ENCODE measurements at places on chromosomes 13 and 19.

DNA sequence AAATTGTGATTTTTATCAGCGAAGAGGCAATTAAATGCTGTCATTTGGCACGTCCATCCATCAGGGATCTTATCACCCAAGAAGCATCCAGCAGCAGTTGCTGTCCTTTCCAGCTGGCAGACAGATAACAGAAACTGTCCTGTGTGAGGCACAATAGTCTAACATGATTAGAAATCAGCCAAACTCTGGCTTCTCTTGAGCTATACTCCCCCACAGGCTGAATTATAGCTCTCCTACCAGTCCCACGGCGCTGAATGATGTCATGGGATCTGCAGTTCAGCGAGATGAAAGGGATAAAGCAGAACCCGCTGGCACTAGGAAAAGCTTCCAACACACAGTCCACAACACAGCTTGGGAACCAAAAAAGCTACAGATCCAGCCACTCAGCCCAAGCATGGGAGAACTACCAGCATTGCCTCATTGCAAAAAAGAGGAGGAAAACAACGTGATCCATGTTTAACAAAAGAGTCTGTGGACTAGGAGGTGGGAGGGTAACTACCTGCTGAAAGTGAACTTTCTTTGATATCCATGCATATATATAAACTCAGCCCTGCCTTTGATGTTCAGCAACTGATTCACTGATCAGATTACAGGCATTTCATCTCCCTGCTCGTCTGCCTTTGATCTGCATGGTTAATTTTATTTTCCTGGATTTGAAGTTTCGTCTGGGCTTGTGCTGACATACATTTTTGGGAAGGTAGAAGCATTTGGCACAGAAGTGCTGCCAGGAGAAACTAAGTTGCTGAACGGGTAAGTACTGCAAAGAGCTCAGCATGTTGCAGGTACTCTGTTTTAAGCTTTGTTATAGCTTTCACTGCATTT is at the start of gene TNFRSF19:
Gene TNFRSF19, plus strand, starts transcription at position 314 of the 822 bp plus-strand sequence. CDS start 19,772 bp downstream, outside the sequence.
- DNase-seq, result peak; percentile 72

DNA sequence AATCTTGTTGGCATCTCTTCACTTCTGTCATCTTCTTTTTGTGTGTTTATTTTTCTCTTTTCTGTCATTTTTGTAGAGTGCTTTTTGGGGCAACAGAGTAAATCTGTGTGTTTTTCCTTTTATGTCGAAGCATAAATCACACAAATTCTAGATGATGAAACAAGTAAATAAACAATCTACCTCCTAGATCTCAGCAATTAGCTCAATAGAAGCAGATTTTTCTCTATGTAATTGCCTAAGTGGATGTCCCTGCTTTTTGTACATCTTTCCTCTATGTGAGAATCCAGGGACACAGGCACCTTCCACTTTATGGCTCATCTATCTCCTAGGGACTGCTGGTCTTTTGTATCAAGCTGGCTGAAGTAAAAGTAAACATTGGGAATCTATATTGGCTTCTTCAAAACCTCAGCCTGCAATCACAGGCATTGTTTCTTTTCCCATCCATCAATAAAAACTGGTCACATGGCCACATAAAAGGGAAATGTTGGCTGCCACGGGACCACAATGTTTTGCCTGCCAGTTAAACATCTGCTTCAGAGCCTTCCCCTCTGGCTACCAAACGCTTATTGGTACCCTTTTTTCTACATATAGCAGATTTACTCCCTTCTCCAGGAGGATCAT is 323.8 kb downstream of the LMO7 start:
- DNase-seq, result no peak

- no peak for DNase-seq
Measured at GRCh38 chr19:29145756-29146155, 67.2 kb downstream of the UQCRFS1 start.

DNA sequence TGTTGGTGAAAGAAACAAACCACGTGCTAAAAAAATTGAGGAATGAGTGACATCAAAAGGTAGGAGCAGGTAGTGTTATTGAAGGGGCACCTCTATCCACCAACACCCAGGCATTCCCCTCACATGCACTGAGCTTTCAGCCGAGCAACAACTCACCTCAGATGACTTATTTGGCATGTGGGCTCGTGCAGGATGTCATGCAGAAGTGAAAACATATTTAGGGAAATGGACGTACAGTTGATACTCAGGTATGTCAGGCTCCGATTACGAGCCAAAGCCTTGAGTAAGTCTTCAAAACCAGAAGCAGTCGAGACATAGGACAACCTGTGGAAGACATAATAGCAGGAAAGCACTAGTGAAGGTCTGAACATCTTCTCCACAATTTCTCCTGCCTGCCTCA is 30.4 kb downstream of the NLRP11 start:
- DNase-seq, result no peak

DNA sequence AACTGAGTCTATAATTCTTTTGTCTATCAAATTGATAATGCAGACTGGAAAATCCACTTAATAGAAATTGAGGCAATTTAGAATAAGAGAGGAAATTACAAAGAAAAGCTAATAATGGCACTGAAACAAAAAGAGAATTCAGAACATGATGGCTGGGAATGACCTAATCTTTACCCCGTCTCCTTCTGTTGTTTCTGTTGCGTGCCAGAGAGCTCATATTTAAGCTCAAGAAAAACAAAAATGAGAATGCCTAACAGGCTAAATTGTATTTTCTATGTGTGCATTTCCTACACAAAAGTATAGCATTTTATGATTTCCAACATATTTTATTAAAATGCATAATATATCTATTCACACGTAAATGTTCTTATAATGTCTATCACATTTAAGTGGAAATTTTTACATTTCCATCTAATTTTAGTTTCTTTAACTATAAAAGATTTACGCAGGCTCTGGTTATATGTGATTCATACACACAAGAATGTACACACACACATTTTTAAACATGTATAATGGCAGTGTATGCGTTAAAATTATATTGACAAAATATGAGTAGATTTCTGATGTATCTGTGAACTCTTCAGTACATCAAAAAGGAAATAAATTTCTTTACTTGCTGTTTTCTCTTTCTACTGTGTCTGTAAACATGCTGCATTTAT is 432.3 kb downstream of the SLITRK6 start:
- no peak for DNase-seq

DNA sequence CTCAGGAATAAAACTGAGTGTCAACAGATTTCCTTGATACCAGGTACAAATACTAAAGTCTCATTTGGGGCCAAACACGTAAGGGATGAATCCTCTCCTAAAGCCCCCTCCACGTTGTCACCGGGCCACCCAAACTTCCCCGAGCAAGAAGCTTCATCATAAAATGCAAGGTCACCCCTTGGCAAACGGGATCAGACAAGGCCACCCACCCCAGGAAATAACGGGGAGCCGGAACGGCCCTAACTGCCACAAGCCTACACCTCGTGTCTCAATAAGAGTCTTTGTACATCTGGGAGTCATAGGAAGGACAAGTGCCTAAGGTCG is 717 bp downstream of the EEF2 start:
- no peak for DNase-seq

DNA sequence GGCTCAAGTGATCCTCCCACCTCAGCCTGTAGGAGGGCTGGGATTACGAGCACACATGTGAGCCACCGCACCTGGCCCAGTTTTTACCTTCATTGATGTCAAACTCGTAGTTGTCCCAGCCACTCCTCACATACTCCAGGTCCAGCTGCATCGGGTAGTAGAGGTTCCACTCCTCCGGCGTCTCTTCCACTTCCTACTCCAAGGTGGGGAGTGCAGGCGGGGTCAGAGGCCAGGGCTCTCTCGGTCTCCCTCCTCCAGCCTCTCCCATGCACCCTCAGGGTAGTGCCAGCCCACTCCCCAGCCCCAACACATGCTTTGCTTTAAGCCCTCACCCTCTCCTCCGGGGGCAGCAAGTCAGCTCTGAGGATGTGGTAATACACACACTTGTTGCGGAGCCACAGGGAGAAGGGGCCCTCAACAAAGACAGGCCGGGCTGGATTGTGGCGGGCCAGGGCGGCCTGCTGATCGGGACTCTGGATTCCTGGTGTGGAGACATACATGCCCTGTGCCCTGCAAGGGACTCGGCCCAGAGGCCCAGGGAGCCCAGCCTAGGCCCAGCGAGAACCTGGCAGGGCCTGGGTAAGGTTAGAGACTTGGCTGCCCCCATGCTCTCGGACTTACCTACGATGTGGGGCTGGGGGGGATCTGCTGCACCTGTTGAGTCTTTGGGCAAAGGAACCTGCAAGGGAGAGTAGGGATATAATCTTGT is 1.9 kb upstream of the ZNF653 start:
- DNase-seq, result no peak

GRCh38 chr19:3512562-3513228 is 6.6 kb downstream of the FZR1 start:
- no peak for DNase-seq

DNA sequence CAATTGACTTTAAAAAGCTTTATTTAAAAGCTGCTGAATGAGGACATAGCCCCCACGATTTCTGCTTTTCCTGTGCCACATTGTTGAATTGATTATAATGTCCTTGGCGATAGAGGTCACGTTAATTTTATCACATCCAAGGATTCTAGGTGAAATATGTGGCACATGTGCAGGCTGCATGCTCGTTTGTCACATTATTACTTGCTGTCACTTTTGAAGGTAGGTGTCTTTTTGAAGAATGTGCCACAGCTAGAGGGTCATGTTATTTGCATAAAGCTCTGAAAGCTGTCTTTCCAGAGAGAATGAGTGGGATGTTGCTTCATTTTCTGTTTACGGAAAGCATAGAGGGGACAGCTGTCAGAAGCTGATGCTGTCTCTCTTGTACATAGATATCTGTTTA is 927.6 kb upstream of the ATXN8OS start:
- no peak for DNase-seq

GRCh38 chr19:29303069-29303718 is 90.2 kb upstream of the UQCRFS1 start:
- no peak for DNase-seq

GRCh38 chr13:73109969-73110368 is 51.2 kb downstream of the KLF5 start:
- DNase-seq, result no peak

- DNase-seq, result no peak
Measured at GRCh38 chr19:46000491-46001246, 5.4 kb downstream of the CCDC61 start.

GRCh38 chr19:11254666-11255065 is 7.7 kb downstream of the DOCK6 start:
- no peak for DNase-seq

DNA sequence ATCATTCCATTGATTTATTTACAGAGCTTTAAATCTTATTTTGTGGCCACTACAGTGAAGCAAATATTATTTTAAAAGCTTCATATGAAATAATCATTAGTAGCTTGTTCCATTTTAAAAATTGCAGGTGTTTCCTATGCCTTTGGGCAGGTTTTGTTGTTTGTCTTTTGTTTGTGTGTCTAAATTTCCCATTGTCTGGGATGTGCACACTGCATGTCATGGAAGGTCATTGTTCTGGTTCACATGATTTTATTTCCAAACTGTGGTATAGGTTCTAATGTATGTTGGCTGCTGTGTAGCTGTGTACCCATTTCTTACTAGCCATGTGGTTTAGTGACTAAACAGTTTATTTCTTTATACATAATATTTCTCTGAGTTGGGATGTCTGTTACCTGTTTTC is 65.6 kb downstream of the COL4A2 start:
- no peak for DNase-seq

DNA sequence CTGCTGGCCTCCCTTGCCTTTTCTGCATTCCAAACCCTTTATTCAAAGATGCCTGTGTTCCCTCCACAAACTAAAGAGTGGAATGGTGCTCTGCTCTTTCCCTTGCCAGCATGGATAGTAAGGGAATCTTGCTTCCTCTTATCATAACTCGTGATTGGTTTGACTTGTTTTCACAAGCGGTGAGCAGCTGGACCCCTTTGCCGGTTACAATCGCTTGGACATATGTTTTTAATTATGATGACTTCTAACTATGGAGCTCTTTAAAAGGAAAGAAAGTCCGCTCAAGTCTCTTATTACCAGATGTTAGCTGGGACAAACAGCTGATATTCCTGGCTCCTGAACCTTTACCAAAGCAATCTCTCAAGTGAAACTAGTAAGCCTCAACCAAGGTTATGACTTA is 1094.7 kb downstream of the UQCRFS1 start:
- no peak for DNase-seq

DNA sequence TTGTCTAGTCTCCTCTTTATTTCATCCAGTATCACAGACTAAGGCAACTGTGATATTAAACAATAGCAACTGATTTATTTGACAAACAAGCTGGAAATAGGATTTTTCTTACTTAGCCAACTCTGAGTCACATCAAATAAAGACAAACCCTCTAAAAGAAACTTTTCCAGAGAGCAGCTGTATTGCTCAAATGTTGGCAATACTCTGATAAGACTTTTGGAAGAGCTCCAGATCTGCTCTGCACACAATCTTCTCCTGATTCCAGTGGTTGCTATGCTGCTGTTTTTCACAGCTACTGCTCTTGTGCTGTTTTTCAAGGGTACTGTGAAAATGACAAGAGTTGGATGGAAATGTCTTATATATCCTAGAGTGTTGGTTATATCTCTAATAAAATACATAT is 1479.2 kb downstream of the SLITRK5 start:
- no peak for DNase-seq

DNA sequence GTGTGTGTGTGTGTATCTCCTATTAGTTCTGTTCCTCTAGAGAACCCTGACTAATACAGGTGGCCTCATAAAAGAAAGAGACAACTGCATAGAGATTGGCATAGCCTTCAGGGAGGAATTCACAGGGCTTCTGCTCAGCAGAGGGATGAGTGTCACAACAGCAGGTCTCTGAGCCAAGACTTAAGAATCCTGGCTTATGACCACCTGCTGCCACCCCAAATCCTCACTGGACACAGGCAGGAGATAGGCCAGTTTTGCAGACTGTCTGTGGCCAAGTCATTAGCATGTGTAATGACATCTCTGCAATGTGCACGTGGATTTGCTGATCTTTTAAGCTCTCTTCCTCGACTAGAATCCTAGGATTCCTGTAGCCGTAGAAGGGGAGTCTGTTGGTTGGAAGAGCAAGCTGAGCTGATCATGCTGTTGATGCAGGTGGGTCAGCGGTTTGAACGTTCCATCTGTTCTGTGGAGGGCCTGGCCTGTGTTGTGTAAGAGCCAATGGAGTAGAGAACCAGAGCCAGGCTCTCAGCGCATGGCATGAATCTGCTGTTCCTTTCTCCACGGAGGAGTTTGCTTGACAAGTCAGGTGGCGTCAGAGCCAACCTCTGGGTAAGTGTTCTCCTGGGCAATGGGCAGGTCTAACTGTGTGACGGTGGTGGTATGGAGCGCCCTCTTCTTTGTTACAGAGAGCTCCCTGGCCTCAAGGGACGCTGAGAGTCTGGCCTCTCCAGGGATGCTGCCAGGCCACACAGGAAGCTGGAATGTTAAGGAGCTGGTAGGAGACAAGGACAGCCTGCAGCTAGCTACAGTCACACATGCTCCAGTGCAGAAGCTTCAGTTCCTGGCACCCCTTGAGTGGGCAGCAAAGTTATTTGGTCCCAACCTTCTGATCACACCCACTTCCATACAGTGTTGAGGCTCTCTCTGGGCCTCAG is 503.1 kb downstream of the FOXO1 start:
- no peak for DNase-seq

GRCh38 chr13:49532593-49532992 is 36.8 kb downstream of the PHF11 start:
- DNase-seq, result no peak

DNA sequence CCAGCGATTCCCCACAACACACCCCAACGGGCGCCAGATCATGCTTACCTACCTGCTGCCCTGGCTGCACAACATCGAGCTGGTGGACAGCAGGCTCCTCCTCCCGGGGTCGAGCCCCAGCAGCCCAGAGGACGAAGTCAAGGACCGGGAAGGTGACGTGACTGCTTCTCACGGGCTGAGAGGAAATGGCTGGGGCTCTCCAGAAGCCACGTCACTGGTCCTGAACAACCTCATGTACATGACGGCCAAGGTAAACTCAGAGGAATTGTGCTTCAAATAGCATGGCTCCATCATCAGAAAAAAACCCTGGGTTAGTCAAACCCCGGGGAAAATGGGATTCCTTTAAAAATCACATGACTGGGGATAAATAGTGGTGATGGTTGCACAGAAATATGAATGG is 106.3 kb downstream of the ZAR1L start:
- no peak for DNase-seq
